ENCODE measurements at places on chromosomes 3 and 15.
A peak's percentile ranks its signal among the peaks of the same experiment; 100 is the strongest.

GRCh38 chr15:73700041-73700842 is 16.1 kb downstream of the CD276 start:
- DNase-seq, result peak; percentile 48

DNA sequence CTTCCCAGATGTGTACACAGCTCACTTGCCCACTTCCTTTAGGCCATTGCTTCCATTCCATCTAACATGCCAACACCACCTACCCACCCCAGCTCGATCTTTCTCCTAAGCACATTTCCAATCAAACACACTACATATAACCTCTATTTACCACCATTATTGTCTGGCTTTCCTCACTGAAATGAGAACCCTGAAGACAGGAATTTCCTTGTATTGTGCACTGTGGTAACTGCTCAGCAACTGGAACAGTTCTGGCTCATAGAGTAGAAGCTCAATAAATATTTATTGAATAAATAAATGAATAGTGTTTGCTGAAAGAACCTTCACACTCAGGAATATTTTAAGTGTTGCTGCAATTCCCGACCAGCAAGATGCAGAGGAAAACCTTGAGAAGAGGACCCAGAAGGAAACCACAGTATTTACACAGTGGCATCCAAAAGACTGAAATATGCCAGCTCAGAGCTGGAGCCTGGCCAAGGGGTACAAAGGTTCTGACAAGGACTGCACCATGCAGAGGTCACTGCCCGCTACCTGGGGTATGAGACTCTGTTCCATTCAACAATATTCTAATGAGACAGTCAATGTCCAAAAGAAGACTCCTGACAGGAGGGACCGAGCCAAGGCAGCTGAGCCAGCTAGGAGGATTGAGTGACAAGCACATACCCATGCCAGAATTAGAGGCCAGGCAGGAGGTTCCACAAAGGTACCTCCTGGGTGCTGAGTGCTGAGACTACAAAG is 168.8 kb downstream of the NUP210 start:
- DNase-seq, result no peak

GRCh38 chr3:64082961-64083541 is 59.8 kb upstream of the PSMD6 start:
- DNase-seq, result no peak

- no peak for DNase-seq
Measured at GRCh38 chr15:66228807-66229735, 24.5 kb downstream of the MEGF11 start.

DNA sequence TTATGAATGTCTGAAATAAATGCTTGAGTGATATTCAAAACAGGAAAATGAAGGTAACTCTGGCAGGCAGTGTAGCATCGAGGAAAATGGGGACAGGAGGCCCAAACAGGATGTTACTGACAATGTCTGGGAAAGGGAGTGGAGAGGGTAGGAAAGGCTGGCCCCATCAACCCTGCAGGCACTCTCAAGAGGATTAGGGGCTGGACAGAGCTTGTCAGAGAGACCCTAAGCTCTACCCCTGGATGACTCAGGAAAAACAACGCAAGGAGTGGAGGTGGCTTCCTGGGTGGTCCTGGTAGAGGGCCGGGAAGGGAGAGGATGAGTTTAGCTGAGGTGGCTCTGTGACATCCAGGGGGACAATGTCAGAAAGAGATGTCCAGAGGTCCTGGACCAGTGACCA is 106.0 kb downstream of the RYK start:
- DNase-seq, result no peak

DNA sequence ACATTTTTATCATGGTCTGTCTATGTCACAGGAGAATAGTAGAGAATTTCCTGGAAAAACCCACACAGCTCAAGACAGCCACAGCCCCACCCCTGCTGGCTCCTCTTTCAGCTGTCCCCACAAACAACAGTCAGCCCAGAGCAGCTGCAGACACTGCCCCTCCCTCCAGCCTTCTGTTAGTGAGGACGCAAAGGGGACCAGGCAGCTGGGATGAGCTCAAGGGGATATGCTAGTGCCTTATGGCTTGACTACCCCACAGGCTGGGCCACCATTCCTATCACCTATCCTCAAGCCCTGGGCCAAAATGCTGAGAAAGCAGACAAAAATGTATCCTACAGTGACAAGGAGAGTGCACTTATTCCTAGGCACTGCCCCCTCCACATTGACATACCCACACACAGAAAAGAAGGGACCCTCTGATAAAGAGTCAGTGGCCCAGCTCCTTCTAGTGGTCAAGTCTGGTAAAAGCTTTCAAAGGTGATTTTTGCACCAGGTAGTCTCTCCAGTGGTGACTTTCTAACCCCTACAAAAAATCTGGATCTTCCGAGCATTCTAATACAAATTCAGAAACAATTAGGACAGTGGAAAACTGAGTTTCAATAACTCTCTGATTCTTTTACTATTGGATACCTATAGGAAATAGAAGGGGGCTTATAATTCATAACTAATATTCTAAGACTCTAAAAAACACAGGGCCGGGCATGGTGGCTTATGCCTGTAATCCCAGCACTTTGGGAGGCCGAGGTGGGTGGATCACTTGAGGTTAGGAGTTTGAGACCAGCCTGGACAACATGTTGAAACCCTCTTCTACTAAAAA is 3.0 kb upstream of the MAP1A start:
- no peak for DNase-seq

- no peak for DNase-seq
Measured at GRCh38 chr3:98020412-98020811, 14.7 kb downstream of the GABRR3 start.

- no peak for DNase-seq
Measured at GRCh38 chr3:146823622-146824021, 218.5 kb upstream of the PLSCR5 start.

- no peak for DNase-seq
Measured at GRCh38 chr3:99049164-99049563, 147.7 kb upstream of the DCBLD2 start.

- DNase-seq, result peak; percentile 64
Measured at GRCh38 chr15:70492240-70493177, 270.8 kb downstream of the UACA start.

GRCh38 chr3:188053710-188054380 is 100.1 kb upstream of the LPP start:
- no peak for DNase-seq

DNA sequence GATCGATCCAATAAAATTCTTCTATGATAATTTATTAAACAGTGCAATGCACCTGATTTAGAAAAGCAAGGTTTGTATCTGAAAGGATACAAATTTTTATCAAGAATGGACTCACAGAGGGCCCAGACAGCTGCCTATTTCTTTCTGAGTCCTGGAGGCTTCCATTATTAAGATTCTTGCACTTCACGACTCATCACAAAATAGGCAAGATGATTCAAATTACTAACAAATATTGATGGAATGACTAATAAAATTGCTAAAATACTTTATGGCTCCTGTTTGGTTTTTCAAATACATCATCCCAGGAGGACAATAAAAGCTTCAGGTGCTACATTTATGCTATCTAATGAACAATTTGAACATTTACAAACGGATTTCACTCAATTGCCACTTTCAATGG is 483.0 kb upstream of the AGTR1 start:
- DNase-seq, result no peak

- no peak for DNase-seq
Measured at GRCh38 chr3:105448338-105448982, 81.8 kb downstream of the ALCAM start.

GRCh38 chr3:135141160-135141559 is 346.1 kb downstream of the EPHB1 start:
- no peak for DNase-seq

DNA sequence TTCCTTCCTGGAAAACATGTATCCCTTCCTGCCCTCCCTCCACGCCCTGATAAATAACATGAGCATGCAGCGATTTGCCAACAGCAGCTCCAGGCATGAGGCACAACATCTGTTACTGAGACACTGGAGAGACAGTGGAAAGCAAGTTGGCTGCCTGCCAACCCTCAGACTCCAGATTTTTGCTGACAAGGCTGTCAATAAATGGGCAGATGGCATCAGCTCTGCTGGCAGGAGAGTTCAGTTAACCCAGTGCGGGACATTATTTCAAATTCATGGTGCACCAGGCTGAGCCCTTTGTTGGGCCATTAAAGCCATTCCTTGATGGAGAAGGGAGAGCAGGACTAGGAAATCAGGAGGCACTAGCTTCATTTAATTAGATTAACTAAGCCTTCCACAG is 293.3 kb downstream of the MEX3B start:
- DNase-seq, result no peak

DNA sequence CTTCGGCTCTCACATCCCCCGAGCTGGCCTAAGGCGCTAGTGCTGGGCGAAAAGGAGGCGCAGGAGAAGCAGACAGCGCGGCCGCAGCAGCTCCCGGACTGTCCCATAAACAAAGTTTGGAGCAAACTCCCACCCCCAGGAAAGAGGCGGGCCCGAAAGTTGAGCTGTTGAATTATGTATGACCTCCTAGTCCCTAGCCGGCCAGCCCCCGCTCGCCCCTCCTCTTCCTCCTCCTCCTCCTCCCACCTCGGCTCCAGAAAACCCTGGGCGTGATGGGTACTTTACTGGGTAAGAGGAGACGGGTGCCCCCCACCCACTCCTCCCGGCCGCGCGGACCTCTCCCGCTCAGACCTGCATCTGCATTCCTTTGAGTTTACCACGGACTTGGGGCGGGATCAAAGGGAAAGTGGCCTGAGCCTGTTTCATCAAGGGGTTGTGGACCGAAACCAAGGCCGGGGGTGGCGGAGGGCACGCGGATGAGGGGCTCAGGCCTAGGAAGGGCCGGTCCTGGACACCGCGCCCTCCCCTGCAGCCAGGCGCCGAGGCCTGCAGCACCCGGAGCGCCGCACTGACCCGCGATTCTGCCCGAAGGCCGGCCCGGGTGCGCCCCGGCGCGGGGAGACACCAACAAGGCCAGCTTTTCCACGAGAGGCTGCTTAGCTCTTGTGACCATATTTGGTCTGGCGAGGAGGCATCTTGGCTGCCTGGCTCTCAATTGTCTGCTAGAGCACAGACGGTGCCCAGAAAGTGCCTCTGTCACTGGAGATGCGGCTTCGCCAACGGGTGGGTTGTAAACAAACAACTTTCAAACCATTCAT is at the start of gene WWTR1:
WWTR1 (minus strand) TSS at position 100 of the 818 bp plus-strand sequence. CDS start 719 bp downstream, outside the sequence.
- no peak for DNase-seq

DNA sequence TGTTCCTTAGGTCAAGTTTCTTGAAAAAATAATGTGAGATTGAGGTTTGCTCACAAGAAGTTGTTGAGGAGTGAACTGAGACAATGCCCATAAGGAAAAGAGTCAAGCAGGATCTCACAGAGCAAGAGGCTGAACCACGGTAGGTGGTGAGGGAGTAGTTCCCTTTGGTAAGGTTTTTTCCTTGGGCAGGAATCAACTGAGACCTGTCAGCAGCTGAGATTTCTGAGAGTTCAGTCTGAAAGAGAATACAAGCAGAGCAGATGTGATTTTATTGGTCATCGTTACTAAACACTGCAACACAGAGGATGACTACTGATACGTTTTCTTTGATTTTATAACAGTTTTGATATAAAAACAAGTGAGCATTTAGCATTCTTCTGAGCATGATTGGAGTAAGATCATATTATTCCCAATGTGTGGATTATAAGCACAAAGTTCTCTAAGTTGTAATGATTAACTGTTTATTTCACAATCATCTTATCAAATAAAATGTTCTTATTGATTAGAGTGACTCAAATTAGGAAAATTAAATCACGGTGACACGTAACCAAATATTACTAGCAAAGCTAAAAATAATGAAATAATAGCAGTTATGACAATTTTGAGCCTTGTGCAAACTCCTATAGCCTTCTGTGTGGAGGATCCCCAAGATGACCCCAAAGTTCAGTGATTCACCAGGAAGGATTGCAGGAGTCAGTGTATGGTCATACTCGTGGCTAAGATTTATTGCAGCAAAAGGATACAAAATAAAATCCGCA is 346.2 kb upstream of the ZNF717 start:
- no peak for DNase-seq

DNA sequence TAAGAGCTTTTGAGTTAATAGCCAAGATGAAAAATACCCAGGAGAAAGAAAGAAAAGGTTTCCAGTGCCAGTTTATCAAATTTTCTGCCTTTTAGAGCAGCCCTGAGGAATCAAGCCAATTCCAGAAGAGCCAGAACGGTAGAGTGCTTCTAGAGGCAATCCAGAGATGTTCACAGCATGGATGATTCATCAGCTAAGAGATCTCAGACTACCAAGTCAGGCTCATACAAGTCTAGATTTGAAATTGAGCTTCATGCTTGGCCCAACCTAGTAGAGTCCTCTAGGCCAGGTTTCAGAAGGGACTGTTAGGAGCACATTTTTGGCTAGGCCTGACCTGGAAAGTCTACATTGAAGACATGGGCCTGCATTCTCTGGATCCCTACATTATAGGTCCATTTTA is 15.5 kb downstream of the WDR48 start:
- no peak for DNase-seq

GRCh38 chr15:34647569-34648293 is 64.3 kb upstream of the GOLGA8B start:
- DNase-seq, result no peak

DNA sequence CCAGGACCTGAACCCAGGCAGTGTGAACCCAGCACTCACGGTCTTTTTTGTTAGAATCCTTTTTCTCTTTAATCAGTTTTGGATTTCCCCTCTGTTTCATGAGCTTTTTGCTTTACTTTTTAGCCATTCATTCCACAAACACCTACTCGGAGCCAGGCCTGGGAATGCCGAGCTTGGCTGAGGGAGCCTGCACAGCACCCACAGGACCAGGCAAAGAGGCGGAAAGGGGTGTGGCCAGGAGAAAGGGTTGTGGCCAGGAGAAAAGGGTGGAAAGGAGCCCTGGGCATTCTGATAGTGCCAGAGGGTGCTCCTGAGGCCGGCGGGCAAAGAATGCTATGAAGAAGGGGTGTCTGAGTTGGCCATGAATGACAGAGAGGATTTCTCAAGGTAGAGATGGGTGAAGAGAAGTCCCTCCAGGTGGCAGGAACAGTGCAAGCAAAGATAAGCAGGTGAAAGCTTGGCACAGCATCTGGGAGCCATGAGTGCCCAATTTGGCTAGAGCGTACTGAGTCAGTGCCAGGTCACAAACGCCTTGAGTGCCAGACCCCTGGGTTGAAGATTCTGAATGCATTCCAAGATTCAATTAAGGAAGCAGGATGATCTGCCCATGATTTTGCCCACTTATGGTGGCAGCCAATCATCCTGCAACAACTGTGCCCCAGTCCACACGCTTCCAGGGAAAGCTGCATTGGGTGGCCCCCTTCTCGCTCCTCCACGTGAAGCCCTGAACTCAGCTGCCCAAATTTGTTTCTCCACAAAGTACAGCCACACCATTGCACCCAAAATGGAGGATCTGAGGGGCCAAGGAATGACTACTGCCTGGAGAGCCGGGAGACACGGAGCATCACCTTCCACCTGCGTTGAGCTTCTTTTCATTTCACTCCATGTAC is 157.2 kb downstream of the XXYLT1 start:
- no peak for DNase-seq

DNA sequence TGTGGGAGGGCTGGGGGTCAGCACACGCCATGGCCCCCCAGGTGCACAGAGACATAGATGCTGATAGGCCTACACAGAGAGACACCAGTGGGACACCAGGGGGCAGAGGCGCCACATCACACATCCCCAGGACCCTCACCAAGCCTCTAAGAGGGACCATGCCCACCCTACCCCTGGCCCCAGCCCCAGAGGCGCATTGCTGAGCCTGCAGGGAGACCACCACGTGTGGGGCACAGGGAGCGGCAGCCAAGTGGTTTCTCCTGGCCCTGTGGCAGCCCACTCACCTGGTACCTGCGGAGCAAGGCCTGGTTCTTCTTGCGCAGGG is 1.2 kb downstream of the CCDC9B start:
- no peak for DNase-seq

- DNase-seq, result no peak
Measured at GRCh38 chr3:52704611-52705437, 767 bp downstream of the GLT8D1 start.

GRCh38 chr3:70298385-70298784 is 14.1 kb downstream of the MDFIC2 start:
- DNase-seq, result no peak

- DNase-seq, result no peak
Measured at GRCh38 chr3:148070041-148070440, 627.7 kb upstream of the AGTR1 start.

All from activated T-helper 1 cell treated with anti-CD3 and anti-CD28 coated beads, Interleukin-2, amount 50 U/mL, for 16 hours (primary cell).